ENCODE measurements at places on chromosomes 3 and 15. TPM values are rescaled to one million over a fixed set of nuclear protein-coding genes. Genes with fewer than 3 reads are reported as not detected.

The BHLHE40 gene
- total RNA-seq = 74.0 TPM

The ERC2 gene
- not detected for total RNA-seq

The FOXB1 gene
- total RNA-seq = not detected

The SCN5A gene
- total RNA-seq = 0.47 TPM

The SLC2A2 gene
- not detected for total RNA-seq

The CYP1A1 gene
- total RNA-seq = 0.82 TPM

The LSAMP gene
- 5.1 TPM for total RNA-seq

The CHRNB4 gene
- not detected for total RNA-seq

The C3orf85 gene
- total RNA-seq = 14.3 TPM

The DGKG gene
- total RNA-seq = 0.49 TPM

The KIF15 gene
- total RNA-seq = 4.2 TPM

GRCh38 chr15:39251413-39252133 lies 329.3 kb upstream of the THBS1 start:
- DNase-seq = no peak

DNA sequence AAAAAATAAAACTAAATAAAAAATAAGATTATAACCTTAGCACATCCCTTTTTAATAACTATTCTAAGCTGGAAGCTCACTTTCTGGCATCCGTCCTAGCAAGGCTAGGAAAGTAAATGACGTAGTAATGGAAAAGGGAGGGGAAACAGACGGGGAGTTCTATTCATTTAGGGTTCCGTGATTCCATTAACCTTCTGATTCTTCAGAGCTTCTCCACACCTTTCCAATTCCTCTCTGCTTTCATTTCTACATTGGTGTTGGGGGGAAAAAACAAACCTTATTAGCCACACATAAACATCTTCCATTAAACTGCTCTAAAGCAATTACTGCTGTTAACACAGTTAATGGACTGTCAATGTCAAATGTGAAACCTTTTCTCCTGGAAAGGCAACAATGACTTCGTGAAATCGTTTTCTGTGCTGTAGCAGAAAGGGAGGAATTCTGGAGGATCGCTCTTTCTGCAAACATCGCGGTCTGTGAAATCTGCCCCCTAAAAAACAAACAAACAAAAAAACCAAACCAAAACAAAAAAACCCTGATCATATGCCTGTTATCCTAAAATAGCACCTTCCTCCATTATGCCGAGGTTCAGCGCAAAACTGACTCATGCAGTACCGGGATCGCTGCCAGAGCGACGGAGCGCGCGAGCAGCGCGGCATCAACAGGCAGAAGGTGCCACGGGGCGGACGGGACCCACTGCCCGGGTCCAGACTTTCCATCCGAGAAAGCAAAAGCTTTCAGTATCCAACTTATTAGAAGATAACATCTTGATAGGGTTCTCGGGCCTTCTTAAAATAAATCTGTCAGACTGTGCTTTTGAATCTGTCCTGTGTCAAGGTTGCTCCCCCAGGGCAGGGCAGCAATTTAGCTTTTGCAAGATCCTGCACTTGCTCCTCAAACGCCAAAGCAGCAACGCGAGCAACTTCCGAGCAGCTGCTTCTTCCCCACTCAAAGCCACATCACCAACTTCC lies 156.2 kb downstream of the FGF12 start:
- DNase-seq = peak; percentile 18

DNA sequence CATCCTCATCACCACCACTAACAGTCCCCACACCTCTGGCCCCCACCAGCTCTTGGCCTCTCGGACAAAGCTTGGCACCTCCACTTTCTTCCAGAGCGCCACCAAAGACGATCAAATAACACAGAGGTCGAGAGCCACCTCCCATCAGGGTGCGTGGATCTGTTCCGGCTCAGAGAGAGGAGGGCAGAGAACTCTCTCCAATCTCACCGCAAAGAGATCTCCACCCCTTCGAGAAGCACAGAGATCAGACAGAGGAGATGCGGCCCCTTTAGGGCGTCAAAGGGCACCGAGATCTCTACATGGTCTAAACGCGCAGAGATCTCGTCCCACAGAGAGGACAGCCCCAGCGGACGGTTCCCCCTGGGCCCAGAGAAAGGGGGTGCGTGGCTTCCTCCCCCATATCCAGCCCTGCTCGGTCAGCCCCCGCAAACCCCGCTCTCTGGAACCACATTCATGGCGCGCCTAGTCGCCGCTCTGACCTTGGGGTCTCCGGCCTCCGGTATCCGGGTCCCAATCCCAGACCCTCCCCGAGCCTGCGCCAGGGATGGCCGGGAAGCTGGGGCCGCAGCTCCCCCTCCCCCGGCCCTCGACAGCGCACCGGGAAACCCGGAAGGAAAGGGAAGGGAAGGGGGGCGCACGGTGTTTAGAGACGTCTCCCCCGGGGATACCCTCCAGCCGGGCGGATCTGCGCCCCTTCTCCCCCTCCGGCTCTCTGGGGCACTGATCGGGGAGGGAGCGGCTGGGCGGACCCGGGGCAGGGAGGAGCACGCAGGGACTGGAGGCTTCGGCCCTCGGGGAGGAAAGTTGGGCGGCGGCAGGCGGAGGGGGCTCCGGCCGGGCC lies 608 bp downstream of the SCN5A start:
- DNase-seq = peak; percentile 25

GRCh38 chr15:67174864-67175573 lies 79.4 kb downstream of the AAGAB start:
- no peak for DNase-seq

DNA sequence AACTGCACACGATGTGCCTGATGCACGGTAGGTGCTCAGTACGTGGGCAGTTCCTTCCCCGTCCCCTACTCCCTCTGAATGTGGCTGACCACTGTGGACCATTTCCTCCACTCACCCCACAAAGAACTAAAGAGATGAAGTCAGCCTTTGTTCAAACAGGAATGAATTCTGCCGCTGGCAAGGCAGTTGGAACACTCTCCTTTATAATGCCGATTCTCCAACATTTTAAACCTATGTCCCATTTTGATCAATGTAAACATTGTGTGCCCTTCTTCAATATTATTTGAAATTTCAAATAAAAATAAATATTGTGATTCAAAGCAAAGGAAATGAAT lies 57.5 kb upstream of the MEF2A start:
- no peak for DNase-seq

DNA sequence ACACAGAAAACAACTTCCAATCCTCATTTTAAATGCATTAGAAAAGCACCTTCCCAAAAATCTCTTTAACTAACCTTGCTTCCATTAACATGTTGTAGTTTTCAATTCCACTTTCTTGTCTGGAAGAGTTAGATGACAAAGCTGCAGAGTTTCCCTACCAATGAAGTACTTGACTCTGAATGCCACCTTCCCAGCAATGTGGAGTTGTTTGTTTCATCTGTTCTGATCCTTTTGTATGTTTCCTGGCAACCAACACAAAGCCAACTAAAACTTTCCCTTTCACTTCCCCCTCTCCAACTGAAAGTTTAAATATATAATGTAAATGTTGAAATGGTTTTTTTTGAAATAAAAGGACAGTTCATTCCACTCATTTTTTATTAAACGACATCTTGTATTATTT lies at the start of gene WDR49:
WDR49 (minus strand) TSS at position 183 of the 400 bp plus-strand sequence. CDS start 517 bp downstream, outside the sequence.
- DNase-seq = no peak

GRCh38 chr15:57496946-57497869 lies 94.5 kb upstream of the MYZAP start:
- DNase-seq = peak; percentile 49

DNA sequence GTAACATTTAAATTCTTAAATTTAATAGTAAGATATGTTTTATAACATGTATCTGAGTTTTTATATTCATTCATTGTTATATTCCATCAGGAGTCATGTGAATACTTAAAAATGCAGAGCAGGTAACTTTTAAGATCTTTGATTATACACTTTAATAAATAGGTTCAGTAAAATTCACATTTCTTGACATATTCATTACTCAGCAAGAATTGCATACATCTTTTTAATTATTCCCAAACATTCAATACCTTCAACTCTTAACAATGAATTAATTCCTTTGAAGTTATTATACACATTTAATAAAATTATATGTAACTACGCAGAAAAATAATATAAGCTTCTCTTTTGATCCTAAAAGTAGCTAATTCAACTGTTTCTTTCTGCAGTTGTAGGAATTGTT lies 105.4 kb downstream of the CNTN4 start:
- DNase-seq = no peak

DNA sequence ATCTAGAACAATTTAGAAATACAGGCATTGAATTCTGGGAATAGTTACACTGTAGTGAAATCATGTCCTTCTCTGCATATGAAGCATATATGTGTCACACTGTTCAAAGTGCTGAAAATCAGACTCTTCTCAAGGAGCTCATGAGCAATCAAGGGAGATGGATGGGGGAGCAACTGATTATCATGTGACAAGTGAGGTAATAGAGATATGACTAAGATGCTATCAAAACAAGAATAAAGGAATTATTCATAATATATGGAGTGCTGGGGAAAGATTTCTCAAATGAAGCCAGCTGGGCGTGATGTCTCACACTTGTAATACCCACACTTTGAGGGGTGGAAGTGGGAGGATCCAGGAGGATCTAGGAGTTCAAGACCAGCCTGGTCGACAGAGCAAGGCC lies 74.9 kb upstream of the CHRNB4 start:
- no peak for DNase-seq

DNA sequence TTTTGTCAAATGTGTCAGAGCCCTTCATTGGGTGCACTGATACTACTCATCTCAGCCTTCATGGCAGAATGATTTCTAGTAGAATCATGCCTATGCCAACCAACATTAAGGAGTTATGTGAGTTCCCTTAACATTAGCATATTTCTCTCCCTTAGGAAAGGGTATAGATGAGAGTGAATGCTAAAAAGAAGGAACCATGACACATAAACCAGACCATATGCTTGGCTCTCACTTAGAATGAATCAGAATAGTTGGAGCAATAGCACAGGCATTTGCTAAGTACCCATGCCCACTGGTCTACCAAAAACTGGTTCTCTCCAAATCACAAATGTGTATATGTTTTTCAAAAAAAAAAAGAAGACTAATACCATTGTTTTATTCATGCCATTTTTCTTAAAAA lies 51.1 kb downstream of the STRIT1 start:
- DNase-seq = no peak

- DNase-seq = no peak
Measured at GRCh38 chr3:101962055-101962454, 112.7 kb downstream of the NFKBIZ start.

DNA sequence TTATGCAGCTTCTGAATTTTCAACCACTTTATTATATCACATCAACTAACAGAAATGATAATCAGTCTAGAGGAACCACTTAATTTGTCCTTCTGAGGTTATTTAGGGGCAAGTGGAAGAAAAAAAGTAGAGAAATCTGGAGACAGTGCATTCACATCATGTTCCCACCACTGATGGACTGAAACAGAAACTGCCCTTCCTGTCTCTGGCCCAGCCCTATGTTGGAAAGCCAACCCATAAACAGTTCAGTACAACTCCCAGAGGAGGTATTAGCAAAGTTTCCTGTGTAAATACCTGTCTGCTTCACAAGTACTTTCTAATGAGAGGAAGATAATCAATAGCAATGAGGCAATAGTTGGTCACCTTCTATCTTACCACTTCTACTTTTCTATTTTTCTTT lies 205.8 kb downstream of the SSR3 start:
- no peak for DNase-seq

- DNase-seq = no peak
Measured at GRCh38 chr15:101148166-101148880, 103.5 kb downstream of the CHSY1 start.

DNA sequence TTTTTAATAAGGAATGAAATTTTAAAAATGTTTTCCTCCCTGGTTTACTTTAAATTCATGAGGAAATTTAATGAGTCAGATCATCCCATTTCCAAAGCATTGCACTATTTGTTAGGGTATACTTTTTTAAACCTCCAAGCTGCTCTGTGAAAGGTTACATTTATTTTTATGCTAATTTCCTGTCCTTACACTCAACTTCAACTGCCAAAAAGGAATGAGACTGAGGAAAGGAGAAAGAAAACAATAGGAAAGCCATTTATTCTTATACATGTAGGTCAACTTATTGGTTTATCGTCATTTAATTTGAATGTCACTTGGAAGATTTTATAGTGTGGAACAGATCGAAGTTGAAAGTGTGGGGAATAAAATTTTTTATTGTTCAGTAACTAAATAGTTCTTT lies 104.1 kb downstream of the ALCAM start:
- DNase-seq = no peak

DNA sequence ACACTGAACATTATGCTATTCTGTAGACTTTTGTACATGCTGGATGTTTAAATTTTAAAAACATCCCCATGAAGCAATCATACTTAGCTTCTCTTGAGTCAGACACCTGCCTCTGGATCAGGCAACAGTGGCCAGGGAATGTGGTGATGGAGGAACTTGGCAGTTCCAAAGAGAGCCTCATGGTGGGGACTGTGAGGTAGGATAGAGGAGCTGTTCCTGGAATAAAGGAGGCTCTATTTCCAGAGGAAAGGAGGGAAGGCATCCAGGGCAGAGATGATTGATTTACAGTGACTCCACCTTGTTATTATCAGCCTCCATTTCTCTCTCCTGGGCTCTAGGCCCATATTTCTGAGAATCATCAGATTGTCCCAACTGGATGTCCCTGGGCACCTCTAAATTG lies 35.0 kb upstream of the ABHD17C start:
- peak; percentile 36 for DNase-seq

GRCh38 chr3:61813636-61814035 lies 252.3 kb downstream of the PTPRG start:
- no peak for DNase-seq

DNA sequence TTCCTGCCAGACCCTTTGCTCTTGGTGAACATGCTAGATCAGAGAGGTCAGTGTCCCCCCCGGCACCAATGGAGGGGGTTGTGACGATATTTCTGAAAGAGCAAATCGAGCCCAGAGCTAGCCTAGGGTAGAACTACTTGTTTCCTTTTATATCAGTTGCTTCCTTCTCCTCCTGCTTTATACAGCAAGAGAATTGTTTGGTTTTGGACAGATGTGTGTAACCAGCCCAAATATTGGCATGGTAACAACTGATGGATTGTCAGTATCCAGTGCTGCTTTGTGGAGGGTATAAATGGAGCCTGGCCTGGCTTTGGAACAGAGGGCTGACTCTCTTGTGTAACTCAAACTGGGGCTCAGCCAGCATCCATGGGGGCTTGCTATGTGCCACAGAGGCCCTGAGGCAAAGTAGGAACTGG lies 27.2 kb downstream of the SNX1 start:
- no peak for DNase-seq

DNA sequence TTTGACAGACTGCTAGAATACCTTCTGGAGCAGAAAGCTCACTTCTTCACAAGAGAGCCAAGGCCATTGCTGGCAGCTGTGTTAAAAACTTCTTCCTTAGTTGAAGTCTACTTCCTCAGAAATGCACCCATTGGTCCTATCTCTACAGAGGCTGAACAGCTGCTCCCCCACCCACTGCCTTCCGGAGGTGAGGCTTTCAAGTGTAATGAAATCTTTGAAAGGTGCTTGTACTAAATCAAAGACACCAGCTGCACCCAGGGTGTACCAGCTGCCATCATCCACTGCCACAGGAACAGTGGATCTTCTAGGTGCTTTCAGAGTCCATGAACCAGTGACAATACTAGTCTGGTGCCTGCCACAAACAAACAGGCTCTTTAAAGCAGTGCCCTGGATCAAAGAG lies 26.4 kb upstream of the HERC1 start:
- no peak for DNase-seq

- DNase-seq = no peak
Measured at GRCh38 chr15:63258658-63259057, 18.7 kb upstream of the APH1B start.
